M059J (cell line): ENCODE measurements at places on chromosomes 5 and 9. TPM values are rescaled to one million over a fixed set of nuclear protein-coding genes. Genes with fewer than 3 reads are reported as not detected.

Gene PTGS1
- 4.8 and 6.7 TPM in 2 replicates for total RNA-seq

Gene PCDHGA6
- 0.07 and 1.1 TPM in 2 replicates for total RNA-seq

DNA sequence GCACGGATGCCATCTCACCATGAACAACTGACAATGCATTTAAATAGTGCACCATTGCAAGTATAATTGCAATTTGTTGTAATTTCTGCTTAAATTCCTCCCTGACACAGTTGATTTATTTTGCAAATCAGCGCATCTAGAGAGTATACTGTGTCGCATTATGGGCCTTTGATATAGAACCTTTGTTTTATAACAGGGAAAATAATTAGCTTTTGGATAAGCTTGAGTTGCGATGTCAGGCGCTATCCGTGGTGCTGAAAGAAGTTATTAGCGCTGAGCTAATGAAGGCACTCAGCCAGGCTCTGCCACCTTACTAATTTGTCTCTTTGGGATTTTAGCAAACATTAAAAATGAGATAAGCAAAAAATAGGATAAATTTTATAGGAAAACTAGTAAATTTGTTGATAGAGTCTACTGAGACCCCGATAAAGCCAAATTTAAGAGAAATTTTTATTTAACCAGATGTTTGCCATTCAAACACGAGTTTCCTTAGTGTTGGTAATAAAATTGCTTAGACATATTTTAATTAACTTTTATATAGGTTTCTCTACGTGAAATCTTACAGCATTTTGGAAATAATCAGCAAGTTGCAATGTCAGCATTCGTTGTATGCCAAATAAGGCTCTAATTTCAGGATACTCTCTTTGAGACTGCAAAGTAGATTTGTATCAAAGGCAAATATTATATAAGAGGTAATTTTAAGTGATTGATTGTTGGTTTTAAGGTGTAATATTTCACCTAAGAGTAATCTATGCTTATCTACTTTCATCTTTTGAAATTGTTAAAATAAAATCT, 355.5 kb downstream of the TLR4 start:
- DNase-seq, result peak; percentile 28

- DNase-seq, result no peak
These were observed 105.3 kb downstream of the THBS4 start for GRCh38 chr5:80140496-80140895.

- no peak for DNase-seq
These were observed 188.6 kb upstream of the ISL1 start for GRCh38 chr5:51194671-51195070.

- DNase-seq, result no peak
These were observed 552.8 kb downstream of the SEMA5A start for GRCh38 chr5:8993031-8993430.

- DNase-seq, result no peak
These were observed 1.6 kb downstream of the NFX1 start for GRCh38 chr9:33291901-33292300.

GRCh38 chr9:87686520-87687090, 39.3 kb upstream of the CTSL start:
- no peak for DNase-seq

DNA sequence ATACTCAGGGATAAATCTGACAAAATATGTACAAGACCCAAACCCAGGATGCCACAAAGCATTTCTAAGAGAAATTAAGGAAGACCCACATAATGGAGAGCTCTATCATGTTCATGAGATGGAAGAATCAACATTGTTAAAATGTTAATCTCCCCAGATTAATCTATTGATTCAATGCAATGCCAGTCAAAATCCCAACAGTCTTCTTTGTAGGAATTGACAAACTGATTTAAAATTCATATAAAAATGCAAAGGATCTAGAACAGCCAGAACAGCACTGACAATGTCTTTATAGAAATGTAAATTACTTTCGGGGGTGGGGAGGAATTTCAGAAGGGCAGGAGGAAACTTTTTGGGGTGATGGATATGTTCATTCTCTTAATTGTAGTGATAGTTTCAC, 281.6 kb upstream of the SEMA6A start:
- DNase-seq, result no peak

DNA sequence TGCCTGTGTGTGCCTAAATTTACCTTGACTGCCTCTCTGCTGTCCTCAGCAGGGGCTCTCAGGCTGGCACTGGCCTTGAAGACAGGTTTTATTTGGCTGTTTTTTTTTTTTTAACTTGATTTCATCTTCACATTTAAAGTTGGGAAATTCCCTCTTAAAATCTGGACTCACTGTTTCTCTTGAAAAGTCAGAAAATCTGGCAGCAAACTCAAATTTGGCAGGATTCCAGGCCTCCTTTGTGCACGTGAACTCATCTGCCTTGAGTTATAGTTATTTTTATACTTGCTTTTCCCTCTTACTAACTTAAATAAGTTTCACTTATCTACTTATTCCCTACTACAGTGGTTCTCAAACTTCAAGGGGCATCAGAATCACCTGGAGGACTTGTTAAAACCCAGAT, 118.4 kb upstream of the MAP3K1 start:
- peak; percentile 16 for DNase-seq

GRCh38 chr5:52999344-52999949, 10.3 kb downstream of the ITGA2 start:
- DNase-seq, result peak; percentile 38

DNA sequence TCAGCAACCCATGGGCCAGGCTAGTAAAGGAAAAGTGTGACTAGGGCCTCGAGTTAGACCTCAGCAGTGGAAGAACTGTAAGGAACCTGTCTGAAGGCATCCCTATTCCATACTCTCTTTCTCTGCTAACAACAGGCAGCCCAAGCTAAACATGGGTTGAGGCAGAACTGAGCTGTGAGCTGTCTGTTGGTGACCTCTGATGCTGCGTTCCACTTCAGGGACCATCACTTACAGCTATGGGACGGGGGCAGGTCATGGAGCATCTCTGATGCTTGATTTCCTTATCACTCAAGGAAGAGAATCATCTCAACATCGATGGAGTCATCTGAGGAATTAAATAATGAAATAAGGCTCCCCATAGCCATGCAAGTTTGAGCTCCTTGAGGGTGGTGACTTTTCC, 174.8 kb downstream of the ACTL7B start:
- no peak for DNase-seq

GRCh38 chr5:76926329-76927105, 26.3 kb upstream of the CRHBP start:
- DNase-seq, result peak; percentile 18

GRCh38 chr9:124471761-124472160, 21.5 kb downstream of the ADGRD2 start:
- no peak for DNase-seq

Gene URM1
- total RNA-seq, result 40.8 and 50.7 TPM in 2 replicates

DNA sequence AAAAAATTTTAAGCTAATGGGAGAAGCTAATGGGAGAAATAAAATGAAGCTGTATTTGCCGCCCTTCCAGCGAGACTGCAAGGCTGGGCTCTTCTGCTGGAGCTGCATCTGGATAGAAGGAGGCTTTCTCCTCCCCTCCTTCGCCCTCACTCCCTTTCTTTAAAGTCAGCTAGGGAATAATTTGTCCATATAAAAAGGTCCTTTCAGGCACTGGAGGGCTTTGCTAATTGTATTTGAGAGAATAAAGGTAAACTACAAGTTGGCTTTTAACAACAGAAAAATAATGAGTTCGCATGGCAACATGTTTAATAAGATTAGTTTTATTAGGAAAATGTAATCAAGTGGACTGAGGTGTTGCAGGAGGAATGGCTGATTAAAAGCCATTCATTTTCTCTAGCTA, 41.3 kb downstream of the NPR3 start:
- DNase-seq, result no peak

Gene SLCO6A1
- not detected in 2 replicates for total RNA-seq

- DNase-seq, result no peak
These were observed 23.7 kb downstream of the ACER2 start for GRCh38 chr9:19432473-19432872.

GRCh38 chr5:139696167-139696893, 48.2 kb downstream of the CXXC5 start:
- no peak for DNase-seq

DNA sequence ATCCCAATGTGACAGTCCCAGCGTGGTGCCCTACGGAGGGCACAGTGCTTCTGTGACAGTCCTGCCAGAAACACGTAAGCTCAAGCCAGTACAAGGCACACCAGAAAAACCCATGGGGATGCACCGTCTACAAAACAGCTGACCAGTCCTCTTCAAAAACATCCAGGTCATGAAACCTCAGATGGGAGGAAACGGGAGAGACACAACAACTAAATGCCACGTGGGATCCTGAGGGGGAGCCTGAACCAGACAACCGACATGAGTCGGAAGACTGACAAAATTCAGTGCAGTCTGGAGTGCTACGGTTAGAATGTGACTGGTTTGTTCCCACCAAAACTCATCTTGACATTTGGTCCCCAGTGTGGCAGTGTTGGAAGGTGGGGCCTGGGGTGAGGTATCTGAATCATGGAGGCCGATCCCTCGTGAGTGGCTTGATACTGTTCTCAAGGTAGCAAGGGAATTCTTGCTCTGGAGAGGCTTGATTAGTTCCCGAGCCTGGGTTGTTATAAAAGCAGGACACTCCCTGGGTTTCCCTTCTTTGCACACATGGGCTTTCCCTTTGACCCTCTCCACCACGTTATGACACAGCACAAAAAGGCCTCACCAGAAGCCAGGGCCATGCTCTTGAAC, 55.4 kb downstream of the ADAMTS2 start:
- no peak for DNase-seq

GRCh38 chr5:96957254-96958049, 21.6 kb downstream of the LNPEP start:
- no peak for DNase-seq

- peak; percentile 84 for DNase-seq
These were observed 557.0 kb downstream of the TLE1 start for GRCh38 chr9:81132318-81132717.

DNA sequence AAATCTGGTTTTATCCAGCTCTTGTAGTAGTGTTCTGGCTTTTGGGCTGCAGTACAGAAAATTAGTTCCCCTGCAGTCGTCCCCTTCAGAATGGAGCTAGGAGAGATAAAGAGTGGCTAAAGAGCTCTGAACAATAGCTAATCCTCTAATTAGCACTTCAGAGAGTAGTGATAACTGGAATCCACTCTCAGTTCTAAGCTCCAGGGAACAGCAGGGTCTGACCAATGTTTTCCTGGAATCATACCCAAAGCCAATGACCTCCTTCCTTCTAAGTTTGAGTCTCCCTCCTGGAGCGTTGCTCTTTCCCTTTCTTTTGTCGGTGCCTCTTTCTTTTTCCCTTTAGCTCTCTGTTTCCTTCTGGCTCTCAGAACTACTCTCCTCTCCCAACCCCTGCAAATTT, 47.4 kb downstream of the MFAP3 start:
- DNase-seq, result no peak

Gene FOXD4
- total RNA-seq, result 0.05 TPM in 1 of 2 replicates, not detected in the other

Gene SPATA31C1
- total RNA-seq, result not detected in 2 replicates

Gene IFNB1
- total RNA-seq, result 0.52 TPM in 1 of 2 replicates, not detected in the other

Gene GNA14
- 0.42 TPM in 1 of 2 replicates, not detected in the other for total RNA-seq

Gene PCDHA9
- not detected in 2 replicates for total RNA-seq

Gene S1PR3
- 10.1 and 20.5 TPM in 2 replicates for total RNA-seq

DNA sequence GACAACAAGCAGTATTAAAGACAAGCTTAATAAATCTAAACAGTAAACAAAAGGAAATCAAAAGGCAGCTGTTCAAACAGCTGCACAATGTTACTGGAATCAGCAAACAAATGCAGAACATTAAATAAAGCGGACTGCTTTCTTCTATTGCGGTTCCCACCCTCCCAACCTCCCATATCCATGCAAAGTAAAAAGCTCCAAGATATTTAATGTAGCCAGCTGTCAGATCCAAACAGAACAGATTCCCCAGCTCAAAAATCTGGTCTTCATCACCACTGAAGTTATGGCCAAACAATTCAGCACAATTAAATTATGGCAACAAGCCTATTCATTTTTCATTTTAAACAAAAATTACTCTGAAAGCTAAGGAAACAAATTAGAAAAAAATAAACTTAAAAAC, 75.9 kb downstream of the SLC38A9 start:
- DNase-seq, result no peak

DNA sequence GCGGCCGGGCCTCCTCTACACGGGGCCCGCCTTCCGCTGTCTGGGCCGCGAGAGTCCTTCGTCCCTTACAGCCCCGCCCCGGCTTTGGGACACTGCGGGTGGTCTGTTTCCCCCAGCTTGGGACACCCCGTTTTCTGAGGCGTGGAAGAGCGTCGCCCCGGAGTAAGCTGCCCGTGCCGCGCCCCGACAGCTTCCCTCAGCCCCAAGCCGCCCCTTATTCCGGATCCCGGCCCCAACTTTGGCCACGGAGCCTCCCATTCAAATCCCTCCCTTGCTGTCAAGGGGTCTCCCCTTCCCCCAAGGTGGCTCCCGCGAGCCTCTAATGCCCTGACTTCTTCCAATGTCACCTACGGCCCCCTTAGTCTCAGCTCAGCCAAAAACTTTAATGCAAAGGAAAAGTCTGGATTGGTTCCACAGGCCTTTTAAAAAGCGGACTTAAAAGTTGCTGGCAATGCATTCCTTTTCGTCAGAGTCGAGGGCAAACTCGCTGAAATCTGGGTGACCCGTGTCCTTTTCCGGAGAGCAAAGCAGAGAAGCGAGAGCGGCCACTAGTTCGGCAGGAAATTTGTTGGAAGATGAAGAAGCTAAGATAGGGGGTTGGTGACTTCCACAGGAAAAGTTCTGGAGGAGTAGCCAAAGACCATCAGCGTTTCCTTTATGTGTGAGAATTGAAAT, 19.8 kb downstream of the EXOSC2 start:
- peak; percentile 64 for DNase-seq

Gene TTC16
- total RNA-seq, result not detected in 2 replicates

DNA sequence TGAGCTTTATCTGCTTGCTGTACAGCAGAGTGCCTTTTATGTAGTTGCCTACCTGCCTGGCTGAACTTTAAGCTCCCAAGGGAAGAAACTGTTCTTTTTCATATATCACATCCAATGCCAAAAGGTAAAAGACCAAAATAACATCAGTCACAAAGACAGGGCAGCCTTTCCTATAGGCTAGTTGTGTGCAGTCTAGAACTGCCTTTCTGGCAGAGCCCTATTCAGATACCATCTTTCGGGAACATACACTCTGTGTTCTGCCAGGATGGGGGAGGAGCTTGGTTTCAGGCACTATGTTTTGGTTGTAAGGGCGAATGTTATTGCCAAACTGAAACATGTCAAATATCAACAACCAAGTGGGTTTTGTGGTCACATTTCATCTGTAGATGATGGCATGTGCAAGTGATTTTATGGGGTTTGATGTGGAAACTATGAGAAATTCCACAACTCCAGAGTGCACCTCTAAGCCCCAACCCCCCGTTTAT, 314.5 kb downstream of the ADGRV1 start:
- DNase-seq, result peak; percentile 40

DNA sequence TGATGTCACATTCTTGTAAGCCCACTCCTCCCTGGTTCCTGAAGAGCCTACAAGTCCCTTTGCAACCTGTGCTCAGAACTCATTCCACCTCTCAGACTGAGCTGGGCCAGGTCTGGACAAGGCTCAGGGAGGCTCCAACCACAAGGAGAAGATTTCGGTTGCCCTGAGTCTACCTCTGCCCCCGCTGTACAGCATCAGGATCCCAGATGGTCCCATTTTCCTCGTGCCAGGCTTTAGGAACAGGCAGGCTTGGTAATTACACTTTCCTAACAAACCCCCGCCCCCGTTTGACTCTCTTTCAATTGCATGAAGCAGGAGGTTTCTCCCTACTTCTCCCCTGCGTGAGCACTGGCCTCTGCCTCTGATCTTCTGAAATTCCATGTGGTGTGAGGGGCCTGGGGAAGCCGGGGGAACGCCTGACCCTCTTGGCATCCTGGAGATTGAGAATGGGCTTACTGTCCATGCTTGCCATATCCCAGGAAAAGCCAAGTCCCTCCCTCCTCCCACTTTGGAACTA, 86.9 kb upstream of the CTNNA1 start:
- no peak for DNase-seq
